Activated T-cell treated with anti-CD3 and anti-CD28 coated beads, Interleukin-2, amount 50 U/mL, for 24 hours (primary cell): ENCODE measurements at places on chromosomes 12 and 14.
A peak's percentile ranks its signal among the peaks of the same experiment; 100 is the strongest.

DNA sequence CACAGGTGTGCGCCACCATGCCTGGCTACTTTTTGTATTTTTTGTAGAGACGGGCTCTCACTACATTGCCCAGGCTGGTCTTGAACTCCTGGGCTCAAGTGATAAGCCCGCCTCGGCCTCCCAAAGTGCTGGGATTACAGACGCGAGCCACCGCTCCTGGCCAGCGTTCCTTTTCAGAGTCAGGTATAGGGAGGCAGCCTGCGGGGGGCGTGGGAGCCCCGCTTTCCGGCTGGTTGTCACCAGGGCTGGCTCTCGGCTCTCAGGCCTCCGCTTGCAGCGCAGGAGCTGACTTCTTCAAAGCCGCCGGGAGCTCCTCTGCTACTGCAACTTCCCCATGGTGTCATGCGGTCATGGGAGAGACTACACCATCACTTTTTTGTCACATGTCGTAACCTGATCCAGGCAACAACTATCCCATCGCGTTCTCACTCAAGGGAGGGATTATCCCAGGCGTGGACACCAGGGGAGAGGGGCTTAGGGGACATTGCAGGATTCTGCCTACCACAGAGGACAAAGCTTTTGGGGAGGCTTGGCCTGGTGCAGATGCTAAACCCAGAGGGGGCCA lies 129.4 kb downstream of the SCARB1 start:
- DNase-seq: no peak

GRCh38 chr14:83289390-83289789 lies 1755.7 kb upstream of the SEL1L start:
- DNase-seq: no peak

GRCh38 chr12:68119724-68120211 lies 39.8 kb downstream of the IFNG start:
- DNase-seq: peak; percentile 73

DNA sequence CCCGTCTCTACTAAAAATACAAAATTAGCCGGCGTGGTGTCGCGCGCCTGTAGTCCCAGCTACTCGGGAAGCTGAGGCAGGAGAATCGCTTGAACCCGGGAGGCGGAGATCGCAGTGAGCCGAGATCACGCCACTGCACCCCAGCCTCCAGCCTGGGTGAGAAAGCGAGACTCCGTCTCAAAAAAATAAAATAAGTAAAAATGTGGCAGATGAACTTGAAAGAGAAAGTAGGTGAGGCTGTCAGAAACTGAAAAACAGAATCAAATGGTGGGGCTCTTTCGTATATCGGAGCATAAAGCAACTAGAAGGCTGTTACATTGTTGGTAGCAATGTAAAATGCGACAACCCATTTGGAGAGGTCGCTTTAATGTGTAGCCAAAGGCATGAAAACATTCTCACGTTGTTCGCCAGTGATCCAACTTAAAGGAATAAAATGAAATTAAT lies 767 bp upstream of the CCNT1 start:
- no peak for DNase-seq

- DNase-seq: no peak
Measured at GRCh38 chr12:114661245-114661644, 22.7 kb downstream of the TBX3 start.

GRCh38 chr12:50201987-50202521 lies 34.9 kb upstream of the CERS5 start:
- no peak for DNase-seq

- DNase-seq: no peak
Measured at GRCh38 chr14:64388533-64389285, 556 bp downstream of the MTHFD1 start.

DNA sequence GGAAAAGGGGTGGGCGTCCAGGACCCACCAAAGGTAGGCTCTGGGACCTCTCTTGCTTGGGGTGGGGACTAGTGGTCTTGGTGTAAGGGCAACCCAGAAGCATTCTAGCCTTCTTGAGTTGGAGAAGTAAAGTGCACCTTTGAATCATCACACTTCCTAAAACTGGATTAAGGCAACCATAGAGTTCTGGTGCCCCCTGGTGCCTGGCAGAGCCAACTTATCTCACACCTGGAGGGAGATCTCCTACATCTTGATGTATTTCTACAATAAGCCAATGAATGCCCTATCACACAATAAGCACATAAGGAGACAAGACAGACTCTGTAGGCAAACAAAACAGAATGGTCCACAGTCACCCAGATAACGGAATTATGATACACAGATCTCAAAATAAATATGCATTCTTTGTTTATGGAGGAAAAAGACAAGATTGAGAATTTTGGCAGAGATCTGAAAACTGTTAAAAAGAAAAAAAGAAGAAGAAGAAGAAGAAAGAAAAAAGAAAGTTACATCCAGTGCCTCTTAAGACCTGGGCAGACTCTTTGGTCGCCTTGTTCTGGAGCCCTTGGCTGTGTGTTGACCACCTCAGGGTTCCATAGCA lies 95.9 kb upstream of the PPP2R5C start:
- DNase-seq: peak; percentile 45

DNA sequence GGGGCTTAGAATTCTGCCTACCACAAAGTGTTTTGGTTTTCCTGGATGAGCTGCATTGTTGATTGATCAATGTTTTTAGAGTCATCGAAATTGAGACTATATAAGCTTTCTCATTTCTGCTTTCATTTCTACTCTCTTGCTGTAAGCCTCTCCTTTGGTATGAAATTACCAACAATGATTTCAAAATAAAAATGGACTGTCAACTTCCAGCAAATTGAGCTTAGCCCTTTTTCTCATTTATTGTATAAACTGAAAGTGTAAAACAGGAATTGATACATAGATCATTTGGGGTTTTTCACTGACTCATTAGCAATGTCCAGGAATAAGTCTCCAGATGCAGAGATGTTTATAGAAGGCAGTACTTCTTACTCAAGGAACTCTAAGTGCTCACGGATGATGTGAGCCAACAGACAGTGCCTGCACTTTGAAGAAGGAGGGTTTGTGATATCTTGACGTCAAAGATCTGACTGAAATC lies 20.0 kb upstream of the PCNX1 start:
- no peak for DNase-seq

DNA sequence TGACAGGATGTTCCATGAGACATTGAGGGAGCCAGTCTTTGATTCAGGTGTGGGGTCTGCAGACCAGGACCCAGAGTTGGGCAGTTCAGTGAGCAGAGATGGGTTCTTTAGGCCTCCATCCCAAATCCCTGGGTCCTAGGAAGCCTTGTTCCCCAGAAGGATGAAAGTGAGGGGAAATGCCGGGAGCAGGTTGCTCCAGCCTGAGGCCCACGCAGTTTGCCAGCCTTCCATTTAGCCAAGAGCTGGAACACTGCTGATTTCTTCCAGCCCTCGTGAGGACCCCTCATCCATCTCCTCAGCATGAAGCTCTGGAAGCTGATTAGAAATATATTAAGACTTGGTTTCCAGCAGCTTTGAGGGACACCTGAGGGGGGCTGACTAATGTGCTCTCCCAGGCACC lies 12.1 kb downstream of the C14orf132 start:
- DNase-seq: no peak

- no peak for DNase-seq
Measured at GRCh38 chr12:43978556-43978955, 142.7 kb downstream of the TMEM117 start.

DNA sequence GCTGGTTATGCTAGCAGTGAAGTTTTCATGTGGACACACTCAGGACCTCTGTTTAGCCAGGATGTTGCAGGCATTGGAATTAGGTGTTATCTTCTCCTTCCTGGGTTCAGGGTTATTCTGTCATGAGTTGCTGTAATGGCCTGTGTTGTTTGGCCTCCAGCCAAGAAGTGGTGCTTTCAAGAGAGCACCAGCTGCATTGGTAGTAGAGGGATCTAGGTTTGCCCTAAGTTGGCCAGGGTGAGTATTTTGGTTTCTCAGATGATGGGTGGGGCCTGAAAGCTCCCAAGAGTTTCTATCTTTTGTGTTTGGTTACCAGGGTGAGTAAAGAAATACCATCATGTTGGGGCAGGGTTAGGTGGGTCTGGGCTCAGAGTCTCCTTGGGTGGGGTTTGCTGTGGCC lies 2.7 kb upstream of the GZMH start:
- DNase-seq: no peak

- DNase-seq: no peak
Measured at GRCh38 chr12:125254856-125255255, 189.6 kb downstream of the AACS start.

- no peak for DNase-seq
Measured at GRCh38 chr14:88049266-88049665, 44.3 kb downstream of the GPR65 start.

- no peak for DNase-seq
Measured at GRCh38 chr12:114328292-114328691, 77.7 kb downstream of the TBX5 start.

DNA sequence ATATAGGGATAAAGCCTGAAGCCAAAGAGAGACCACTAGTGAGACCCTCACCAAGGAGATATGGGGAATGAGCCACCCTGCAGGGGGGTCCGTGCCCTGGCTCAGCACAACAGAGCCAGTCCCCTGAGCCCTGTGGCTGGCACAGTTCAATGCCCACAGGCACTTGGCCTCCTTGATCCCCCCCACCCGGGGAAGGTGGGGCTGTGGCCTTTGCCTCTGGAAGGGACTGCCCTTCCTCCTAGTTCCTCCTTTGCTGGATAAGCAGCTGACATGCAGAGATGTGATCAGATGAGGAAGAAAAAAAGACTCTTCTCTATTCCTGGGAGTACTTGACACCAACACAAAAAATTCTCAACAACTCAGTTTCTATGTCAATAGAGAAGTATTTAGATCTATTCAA lies 19.9 kb downstream of the TTC7B start:
- DNase-seq: no peak

GRCh38 chr12:95169368-95169767 lies 47.9 kb downstream of the FGD6 start:
- DNase-seq: no peak

DNA sequence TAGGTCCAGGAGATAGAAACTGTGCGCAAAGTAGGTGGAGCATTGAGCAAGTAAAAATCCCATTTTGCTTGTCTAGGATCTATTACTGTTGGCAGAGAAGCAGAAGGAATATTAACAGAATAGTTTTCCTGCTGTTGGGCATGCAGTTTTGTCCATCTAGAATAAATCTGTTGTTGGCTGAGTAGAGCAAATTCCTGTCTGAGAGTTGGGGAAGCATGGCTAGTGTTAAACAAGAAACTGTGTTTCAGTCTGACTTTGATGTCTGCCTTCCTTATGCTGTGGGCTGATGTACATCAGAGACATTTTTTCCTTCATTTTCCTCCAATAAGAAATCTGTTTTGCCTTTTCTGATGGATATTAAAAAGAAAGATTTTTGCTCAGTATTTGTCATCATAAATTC lies 98.2 kb downstream of the RAD52 start:
- no peak for DNase-seq

GRCh38 chr14:94364037-94364436 lies 24.4 kb downstream of the SERPINA1 start:
- no peak for DNase-seq

DNA sequence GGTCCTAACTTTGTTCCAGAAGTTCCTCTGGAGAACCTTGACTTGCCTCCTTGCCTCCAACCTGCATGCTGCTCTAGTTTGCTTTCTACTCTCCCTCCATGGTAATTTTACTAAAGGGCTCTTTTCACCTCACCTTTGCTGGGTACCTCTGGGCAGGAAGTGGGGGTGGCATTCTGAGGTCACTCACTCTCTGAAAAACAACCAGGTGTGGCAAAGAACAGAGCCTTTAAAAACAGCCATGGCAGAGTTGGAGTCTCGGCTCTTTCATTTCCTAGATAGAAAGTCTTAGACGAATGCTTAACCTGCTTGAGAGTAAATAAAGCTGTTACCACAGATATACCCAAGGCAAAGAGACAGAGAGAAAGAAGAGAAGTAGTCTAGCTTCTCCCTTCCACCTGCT lies 827.9 kb downstream of the BCL11B start:
- peak; percentile 38 for DNase-seq

DNA sequence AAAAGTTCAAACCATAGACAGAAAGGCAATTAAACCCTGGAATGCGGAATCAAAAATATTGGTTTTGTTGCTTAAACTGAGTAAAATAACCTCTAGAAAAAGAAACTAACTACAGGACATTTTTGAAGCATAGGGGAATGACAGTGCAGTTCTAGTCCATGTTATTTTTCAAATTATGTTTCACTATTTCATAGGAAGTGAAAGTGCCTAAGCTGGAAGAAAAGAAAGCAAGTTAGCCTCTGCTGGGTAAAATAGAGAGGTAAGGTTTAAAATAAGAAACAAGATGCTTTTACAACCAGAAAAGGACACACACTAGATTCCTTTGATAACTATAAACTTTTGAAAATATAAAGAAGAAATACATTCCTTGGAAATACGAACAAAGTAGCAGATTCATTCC lies 1.1 kb downstream of the CLECL1 start:
- DNase-seq: no peak

GRCh38 chr12:85531341-85531740 lies 251.3 kb downstream of the ALX1 start:
- no peak for DNase-seq

DNA sequence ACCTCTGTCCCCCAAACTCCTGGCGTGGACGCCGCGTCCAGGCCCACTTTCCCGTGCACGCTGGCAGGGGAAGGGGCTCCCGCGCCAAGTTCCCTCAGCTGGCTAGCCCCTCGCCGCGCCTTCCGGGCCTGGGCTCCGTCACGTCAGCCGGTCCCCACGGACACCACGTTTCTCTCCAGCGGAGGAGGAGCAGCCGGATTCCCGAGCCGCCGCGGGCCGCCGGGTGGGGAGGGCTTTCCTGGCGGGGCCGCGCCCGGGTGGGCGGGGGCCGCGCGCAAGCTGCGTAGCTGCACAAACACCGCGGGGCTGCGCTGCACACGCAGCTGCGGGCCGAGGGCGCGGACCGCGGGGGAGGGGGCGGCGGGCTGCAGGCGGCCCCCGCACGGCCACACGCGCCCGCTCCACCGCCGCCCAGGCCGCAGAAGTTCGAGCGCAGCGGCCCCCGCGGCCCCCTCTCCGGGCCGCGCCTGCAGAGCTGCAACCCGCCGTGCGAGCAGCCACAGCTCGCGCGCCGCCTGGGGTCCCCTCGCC lies 45.1 kb upstream of the PNMA1 start:
- DNase-seq: peak; percentile 75

- no peak for DNase-seq
Measured at GRCh38 chr12:111581434-111582132, 17.5 kb downstream of the ATXN2 start.

DNA sequence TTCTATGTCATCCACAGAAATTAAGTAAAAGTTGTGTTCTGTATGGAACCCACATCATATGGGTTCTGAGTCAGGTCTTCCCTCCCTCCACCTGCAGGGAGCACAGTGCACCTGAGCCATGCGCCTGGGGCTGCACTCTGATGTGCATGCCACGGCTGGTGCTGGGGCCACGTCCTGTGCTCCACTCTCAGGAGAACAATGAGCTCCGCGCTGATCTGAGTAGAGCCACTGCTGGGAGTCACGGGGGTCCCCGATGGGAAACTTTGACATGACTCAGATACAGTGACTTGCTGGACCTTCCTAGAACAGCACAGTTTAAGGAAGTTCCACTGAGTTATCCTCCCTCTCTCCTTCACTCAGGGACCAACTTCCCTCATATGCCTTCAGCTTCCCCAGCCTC lies 683.4 kb downstream of the TMEM121 start:
- DNase-seq: no peak

GRCh38 chr12:110627500-110628195 lies 13.7 kb downstream of the TCTN1 start:
- DNase-seq: no peak

- DNase-seq: no peak
Measured at GRCh38 chr12:12817616-12818015, 4.5 kb downstream of the DDX47 start.

GRCh38 chr12:110301065-110301806 lies 20.2 kb downstream of the ATP2A2 start:
- DNase-seq: no peak
